Uterus (tissue), 4 donors: ENCODE measurements at places on chromosomes 2 and 18.

GRCh38 chr18:48172226-48173006 is 236.8 kb downstream of the ZBTB7C start:
- H3K4me1 ChIP-seq: no peaks in the 10 kb centered on the region
- H3K27me3 ChIP-seq: no peaks in the 10 kb centered on the region
- no peaks in the 10 kb centered on the region for H3K36me3 ChIP-seq
- no peak for DNase-seq
- no peak overlapping the region for H3K27ac ChIP-seq

GRCh38 chr2:85619617-85620016 is 3.6 kb downstream of the USP39 start:
- H3K36me3 ChIP-seq: no peaks in the 10 kb centered on the region
- H3K4me3 ChIP-seq: no peak overlapping the region
- H3K27ac ChIP-seq: no peak overlapping the region
- H3K4me1 ChIP-seq: peaks cover 11% of the 10 kb centered on the region

GRCh38 chr2:145028101-145028920 is 508.4 kb upstream of the ZEB2 start:
- H3K27me3 ChIP-seq: no peaks in the 10 kb centered on the region
- H3K36me3 ChIP-seq: no peaks in the 10 kb centered on the region
- H3K4me1 ChIP-seq: no peaks in the 10 kb centered on the region
- H3K4me3 ChIP-seq: no peak overlapping the region
- no peak for DNase-seq

DNA sequence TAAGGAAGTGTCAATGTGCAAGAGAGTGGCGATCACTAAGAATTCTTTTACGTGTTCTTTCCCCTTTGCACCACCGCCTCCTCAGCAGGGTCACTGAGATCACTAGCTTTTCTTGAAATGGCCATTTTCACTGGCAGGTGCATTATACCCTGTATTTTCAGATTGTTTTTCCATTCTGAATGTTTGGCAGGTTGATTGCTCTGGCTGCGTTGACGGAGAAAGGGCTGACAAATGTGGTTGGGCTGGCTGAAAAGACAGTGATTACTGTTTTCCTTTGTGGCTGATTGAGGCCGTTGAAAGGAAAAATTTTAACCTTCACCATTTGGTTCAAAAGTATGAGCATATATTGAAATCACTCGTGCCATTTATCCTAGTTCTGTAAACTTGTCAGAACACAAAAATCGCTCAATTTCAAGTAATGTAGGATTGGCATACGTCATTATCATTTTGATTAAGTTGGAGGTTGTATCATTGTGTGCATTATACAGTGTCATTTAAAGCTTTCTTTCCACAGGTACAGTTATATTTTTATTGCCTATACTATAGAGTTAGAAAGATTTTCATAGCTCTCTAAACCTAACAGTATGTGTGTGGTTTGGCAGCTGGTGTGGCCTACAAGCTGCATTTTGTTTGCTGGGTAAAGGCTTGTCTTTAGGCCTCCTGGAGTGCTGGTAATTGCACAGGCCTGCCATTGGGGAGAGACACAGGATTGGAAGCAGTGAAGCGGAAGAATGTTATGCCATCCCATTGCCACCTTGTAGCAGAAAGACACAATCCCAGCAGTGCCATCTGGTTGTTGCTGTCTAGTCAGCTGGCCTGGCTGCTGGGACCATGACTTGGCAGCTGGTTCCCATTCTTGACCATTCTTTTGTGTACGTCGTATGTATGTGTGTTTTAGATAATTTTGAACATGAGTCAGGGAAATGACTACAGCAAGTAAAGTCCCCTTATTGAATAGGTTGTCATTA is 36.7 kb downstream of the DYNC1I2 start:
- H3K4me1 ChIP-seq: no peaks in the 10 kb centered on the region
- no peaks in the 10 kb centered on the region for H3K27me3 ChIP-seq
- DNase-seq: no peak
- no peaks in the 10 kb centered on the region for H3K36me3 ChIP-seq

GRCh38 chr2:197207106-197207505 is 103.5 kb downstream of the ANKRD44 start:
- no peak overlapping the region for H3K4me3 ChIP-seq
- no peak for DNase-seq
- H3K4me1 ChIP-seq: no peaks in the 10 kb centered on the region
- H3K27ac ChIP-seq: no peak overlapping the region
- H3K27me3 ChIP-seq: no peaks in the 10 kb centered on the region
